ENCODE measurements at places on chromosomes 5 and 9. TPM values are rescaled to one million over a fixed set of nuclear protein-coding genes. Genes with fewer than 3 reads are reported as not detected.

The PTGDS gene
- not detected for total RNA-seq

The PARP8 gene
- total RNA-seq: 25.9 TPM

DNA sequence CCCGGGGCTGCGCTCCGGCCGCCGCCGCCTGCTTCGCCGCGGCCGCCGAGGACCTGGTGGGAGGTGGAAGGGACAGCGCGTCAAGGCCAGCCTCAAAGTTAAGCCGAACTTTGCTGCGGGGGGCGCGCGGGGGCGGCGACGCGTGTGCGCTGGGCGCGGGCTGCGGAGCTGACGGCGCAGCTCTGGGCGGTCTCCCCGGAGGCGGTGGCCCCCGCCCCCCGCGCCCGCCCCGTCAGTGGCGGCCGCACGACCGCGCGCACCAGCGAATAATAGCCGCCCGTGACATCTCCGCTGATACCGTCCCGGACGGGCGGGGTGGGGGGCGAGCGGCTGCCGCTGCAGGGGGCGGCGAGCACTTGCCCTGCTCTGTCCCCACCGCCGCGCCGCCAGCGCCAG lies 579 bp upstream of the FAM78A start:
- no peak for DNase-seq

GRCh38 chr5:89871906-89872305 lies 537.6 kb downstream of the CETN3 start:
- DNase-seq: no peak

DNA sequence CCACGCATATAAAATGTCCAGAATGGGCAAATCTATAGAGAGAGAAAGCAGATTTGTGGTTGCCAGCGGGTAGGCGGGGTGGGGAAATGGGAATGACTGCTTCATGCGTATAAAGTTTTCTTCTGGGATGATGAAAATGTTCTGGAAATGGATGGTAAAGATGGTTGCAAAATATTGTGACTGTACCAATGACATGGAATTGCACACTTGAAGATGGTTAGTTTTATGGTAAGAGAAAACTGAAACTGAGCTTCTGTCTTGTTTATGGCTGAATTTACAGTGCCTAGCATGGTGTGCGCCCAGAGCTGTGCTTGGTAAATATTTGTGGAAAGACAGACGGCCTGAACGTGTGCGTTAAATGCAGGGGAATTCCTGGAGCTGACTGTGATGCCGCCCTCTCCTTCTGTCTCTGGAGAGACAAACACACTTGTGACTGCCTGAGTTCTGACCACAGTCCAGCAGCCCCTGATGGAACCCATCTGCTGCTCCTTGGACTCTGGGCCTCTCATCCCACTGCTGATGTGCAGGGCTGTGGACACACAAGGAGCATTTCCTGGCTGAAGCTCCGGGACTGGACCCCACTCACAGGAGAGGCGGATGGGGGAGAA lies 8.6 kb upstream of the PTGES start:
- peak; percentile 28 for DNase-seq

DNA sequence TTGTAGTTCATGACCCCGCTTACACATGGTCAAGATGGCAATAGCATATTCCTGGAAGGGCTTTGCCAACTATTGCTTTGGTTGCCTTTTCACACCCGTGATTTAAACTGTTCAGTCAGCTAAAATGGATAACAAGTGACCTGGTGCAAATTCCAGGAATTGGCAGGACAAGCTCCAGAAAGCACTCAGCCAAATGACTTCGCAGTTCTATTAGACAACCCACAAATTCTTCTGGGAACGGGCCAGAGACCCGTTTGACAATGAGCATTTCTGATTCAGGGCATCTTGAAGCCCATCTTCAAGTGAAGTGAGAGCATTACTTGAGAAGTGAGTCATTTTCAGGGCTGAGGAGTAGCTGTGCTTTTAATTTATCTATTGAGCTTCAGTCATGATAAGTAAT lies 165.0 kb downstream of the DROSHA start:
- DNase-seq: peak; percentile 76

GRCh38 chr9:37025823-37026112 lies 8.3 kb downstream of the PAX5 start:
- no peak for DNase-seq

GRCh38 chr9:111360881-111361280 lies 30.9 kb upstream of the OR2K2 start:
- DNase-seq: no peak

- no peak for DNase-seq
Measured at GRCh38 chr9:72983056-72983455, 30.2 kb upstream of the ALDH1A1 start.

- DNase-seq: peak; percentile 29
Measured at GRCh38 chr5:127353796-127354195, 63.2 kb downstream of the MEGF10 start.

- DNase-seq: no peak
Measured at GRCh38 chr9:99052815-99053715, 51.8 kb upstream of the TGFBR1 start.
